ENCODE measurements at places on chromosomes 1 and 21. TPM values are rescaled to one million over a fixed set of nuclear protein-coding genes. Genes with fewer than 3 reads are reported as not detected.
A peak's percentile ranks its signal among the peaks of the same experiment; 100 is the strongest.

LEFTY1 gene
- total RNA-seq, result 47.0 TPM

S100A14 gene
- total RNA-seq, result 2.1 TPM

RAB7B gene
- not detected for total RNA-seq

NEGR1 gene
- total RNA-seq, result 2.9 TPM

PGBD5 gene
- total RNA-seq, result 16.7 TPM

MRPL24 gene
- total RNA-seq, result 35.2 TPM

CRYZL1 gene
- 31.8 TPM for total RNA-seq

CR1L gene
- total RNA-seq, result 12.5 TPM

ZNF593OS gene
- total RNA-seq, result not detected

GRCh38 chr1:157495285-157495684, 57.0 kb downstream of the FCRL5 start:
- no peaks in the 10 kb centered on the region for H3K27me3 ChIP-seq
- no peak overlapping the region for H3K4me3 ChIP-seq
- DNase-seq, result no peak
- peaks cover 3% of the 10 kb centered on the region for H3K36me3 ChIP-seq
- H3K27ac ChIP-seq, result no peak overlapping the region

DNA sequence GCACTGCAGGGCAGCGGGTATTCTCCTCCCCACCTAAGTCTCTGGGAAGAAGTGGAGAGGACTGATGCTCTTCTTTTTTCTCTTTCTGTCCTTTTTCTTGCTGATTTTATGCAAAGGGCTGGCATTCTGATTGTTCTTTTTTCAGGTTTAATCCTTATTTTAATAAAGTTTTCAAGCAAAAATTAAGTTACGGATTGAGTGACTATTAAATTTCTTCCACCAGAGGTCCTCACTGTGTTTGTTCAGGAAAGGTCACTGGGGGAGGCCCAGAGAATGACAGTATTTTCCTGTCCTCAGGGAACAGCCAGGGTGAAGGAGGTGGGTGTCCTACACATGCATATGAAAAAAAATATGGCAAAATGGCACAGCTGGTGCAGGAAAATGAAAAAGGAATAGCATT, 4.4 kb upstream of the ELF3 start:
- H3K4me3 ChIP-seq, result no peak overlapping the region
- peaks cover 42% of the 10 kb centered on the region for H3K36me3 ChIP-seq
- H3K27ac ChIP-seq, result 0 out of 2 replicates have a peak overlapping the region, but pooled peaks have one; percentile 43
- H3K27me3 ChIP-seq, result no peaks in the 10 kb centered on the region
- peaks cover 44% of the 10 kb centered on the region for H3K4me1 ChIP-seq

- H3K36me3 ChIP-seq, result no peaks in the 10 kb centered on the region
- H3K4me1 ChIP-seq, result no peaks in the 10 kb centered on the region
- H3K27ac ChIP-seq, result no peak overlapping the region
Measured at GRCh38 chr1:159705904-159706256, 8.5 kb downstream of the CRP start.

GRCh38 chr1:222104694-222105392, 363.0 kb upstream of the DUSP10 start:
- peaks cover 18% of the 10 kb centered on the region for H3K4me1 ChIP-seq
- DNase-seq, result no peak
- H3K27me3 ChIP-seq, result no peaks in the 10 kb centered on the region
- no peak overlapping the region for H3K27ac ChIP-seq

GRCh38 chr1:25447547-25447946, 16.9 kb downstream of the MACO1 start:
- H3K36me3 ChIP-seq, result peaks cover 3% of the 10 kb centered on the region
- no peak overlapping the region for H3K4me3 ChIP-seq
- H3K27me3 ChIP-seq, result no peaks in the 10 kb centered on the region
- no peak for DNase-seq
- H3K27ac ChIP-seq, result no peak overlapping the region

- no peak for DNase-seq
- no peak overlapping the region for H3K4me3 ChIP-seq
- H3K27ac ChIP-seq, result no peak overlapping the region
- H3K36me3 ChIP-seq, result no peaks in the 10 kb centered on the region
- no peaks in the 10 kb centered on the region for H3K4me1 ChIP-seq
Measured at GRCh38 chr21:41620982-41621381, 113.0 kb upstream of the TMPRSS2 start.

DNA sequence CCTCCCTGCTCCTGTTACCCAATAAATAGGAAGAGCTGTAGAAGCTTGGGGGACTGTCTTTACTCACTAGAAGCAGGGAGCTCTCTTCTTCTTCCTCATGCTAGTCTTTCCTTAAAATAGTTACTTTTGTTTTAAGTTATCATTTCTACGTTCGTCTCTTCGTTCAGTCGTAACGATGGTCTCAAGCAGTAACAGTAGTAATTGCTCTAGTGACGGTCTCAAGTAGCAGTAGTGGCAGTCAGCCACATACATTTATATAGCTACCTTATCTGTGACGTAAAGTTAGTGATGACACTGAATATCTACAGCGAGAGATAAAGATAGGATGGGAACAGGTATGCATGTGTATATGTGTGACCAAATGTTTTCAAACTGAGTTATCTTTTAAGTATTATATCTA, 15.4 kb upstream of the ERO1B start:
- no peaks in the 10 kb centered on the region for H3K27me3 ChIP-seq
- H3K4me3 ChIP-seq, result no peak overlapping the region
- no peaks in the 10 kb centered on the region for H3K36me3 ChIP-seq

GRCh38 chr1:32900956-32901822, at the start of gene TMEM54:
TSS of gene TMEM54 (minus strand) at chr1:32901389. CDS start at chr1:32901238, 151 bp downstream.
- peaks cover 9% of the 10 kb centered on the region for H3K4me1 ChIP-seq
- H3K36me3 ChIP-seq, result no peaks in the 10 kb centered on the region
- peak; percentile 45 for DNase-seq
- H3K4me3 ChIP-seq, result peak within 1 kb of the TSS; percentile 79
- H3K27ac ChIP-seq, result no peak within 1 kb of the TSS

DNA sequence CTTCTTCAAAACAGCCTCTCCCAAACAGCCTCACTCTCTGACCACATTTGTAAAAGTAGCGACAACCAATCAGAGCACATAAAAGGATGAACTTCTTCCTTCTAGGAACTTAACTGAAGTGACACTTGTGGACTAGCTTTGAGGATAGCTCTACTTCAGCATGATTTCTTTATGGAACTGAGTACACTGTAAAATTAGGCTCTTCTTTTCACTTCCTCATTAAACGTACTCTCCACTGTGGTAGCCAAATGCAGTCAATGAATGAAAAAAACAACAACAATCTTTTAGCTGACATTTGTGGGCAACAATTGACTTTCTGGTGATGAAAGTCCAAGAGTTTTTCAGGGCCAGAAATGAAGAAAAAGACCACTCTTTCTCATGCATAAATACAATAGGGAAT, 9.6 kb downstream of the LRRC53 start:
- peaks cover 30% of the 10 kb centered on the region for H3K4me1 ChIP-seq
- H3K27ac ChIP-seq, result no peak overlapping the region
- no peaks in the 10 kb centered on the region for H3K36me3 ChIP-seq
- H3K4me3 ChIP-seq, result no peak overlapping the region
- DNase-seq, result no peak

DNA sequence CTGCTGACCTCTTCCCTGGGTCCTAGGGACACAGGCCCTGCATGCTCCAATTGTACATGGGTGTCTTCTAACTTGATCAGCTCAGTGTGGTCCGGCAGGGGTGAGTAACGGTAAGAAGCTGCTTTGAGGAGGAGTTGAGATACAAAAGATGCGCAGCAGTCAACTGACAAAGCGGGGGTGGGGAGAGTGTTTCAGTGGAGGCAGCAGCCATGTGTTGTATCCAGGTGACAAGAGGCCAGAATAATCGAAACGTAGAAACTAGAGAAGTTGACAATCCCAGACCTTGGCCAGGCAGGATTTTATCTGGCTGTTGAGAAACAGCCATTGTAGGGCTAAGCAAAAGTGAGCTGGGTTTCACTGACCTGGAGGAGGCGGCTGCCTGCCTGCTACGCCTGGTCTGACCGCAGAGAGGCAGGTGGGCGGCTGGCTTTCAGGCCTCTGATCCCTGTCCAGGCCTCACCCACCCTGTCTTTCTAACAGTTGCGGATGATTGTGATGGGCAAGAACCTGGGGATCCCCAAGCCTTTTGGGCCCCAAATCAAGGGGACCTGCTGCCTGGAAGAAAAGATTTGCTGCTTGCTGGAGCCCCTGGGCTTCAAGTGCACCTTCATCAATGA, 28.8 kb downstream of the PADI6 start:
- no peaks in the 10 kb centered on the region for H3K27me3 ChIP-seq
- no peaks in the 10 kb centered on the region for H3K36me3 ChIP-seq
- DNase-seq, result no peak
- H3K4me3 ChIP-seq, result no peak overlapping the region

- peaks cover 78% of the 10 kb centered on the region for H3K4me1 ChIP-seq
- no peak overlapping the region for H3K4me3 ChIP-seq
- H3K27ac ChIP-seq, result peak overlapping the region; percentile 67
- H3K36me3 ChIP-seq, result no peaks in the 10 kb centered on the region
Measured at GRCh38 chr1:157113631-157114030, 14.0 kb upstream of the ETV3L start.

GRCh38 chr1:98059620-98060019, 138.8 kb upstream of the DPYD start:
- no peaks in the 10 kb centered on the region for H3K36me3 ChIP-seq
- peaks cover 9% of the 10 kb centered on the region for H3K4me1 ChIP-seq
- peaks cover 6% of the 10 kb centered on the region for H3K27me3 ChIP-seq

DNA sequence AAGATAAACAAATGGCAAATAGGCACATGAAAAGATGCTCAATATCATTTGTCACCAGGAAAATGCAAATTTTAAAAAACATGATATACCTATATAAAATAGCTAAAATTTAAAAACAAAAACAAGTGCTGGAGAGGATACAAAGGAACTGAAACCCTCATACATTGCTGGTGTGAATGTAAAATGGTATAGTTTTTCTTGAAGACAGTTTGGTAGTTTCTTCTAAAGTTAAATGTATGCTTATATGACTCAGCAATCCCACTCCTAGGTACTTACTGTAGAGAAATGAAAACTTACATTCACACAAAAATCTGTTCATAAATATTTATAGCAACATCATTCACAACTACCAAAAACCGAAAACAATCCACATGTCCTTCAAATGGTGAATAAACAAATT, 11.2 kb downstream of the TAF12 start:
- H3K4me3 ChIP-seq, result no peak overlapping the region
- H3K27me3 ChIP-seq, result no peaks in the 10 kb centered on the region
- no peak overlapping the region for H3K27ac ChIP-seq
- DNase-seq, result no peak
- H3K4me1 ChIP-seq, result no peaks in the 10 kb centered on the region

- DNase-seq, result no peak
- H3K27ac ChIP-seq, result peak overlapping the region; percentile 100
- no peaks in the 10 kb centered on the region for H3K27me3 ChIP-seq
- peaks cover 34% of the 10 kb centered on the region for H3K4me1 ChIP-seq
- H3K36me3 ChIP-seq, result peaks cover 24% of the 10 kb centered on the region
Measured at GRCh38 chr1:74733604-74734484, 892 bp downstream of the TYW3 start.

GRCh38 chr1:29753771-29754572, 517.6 kb downstream of the PTPRU start:
- no peaks in the 10 kb centered on the region for H3K27me3 ChIP-seq
- no peak overlapping the region for H3K27ac ChIP-seq
- DNase-seq, result no peak
- no peaks in the 10 kb centered on the region for H3K4me1 ChIP-seq
- H3K4me3 ChIP-seq, result no peak overlapping the region

Data from WTC11 (cell line).